ENCODE measurements at places on chromosomes 16 and 17.

- DNase-seq: no peak
Observed at GRCh38 chr16:3696425-3697218, 20.7 kb downstream of the TRAP1 start.

GRCh38 chr17:18626152-18626870 lies 17.9 kb downstream of the TBC1D28 start:
- DNase-seq: no peak

DNA sequence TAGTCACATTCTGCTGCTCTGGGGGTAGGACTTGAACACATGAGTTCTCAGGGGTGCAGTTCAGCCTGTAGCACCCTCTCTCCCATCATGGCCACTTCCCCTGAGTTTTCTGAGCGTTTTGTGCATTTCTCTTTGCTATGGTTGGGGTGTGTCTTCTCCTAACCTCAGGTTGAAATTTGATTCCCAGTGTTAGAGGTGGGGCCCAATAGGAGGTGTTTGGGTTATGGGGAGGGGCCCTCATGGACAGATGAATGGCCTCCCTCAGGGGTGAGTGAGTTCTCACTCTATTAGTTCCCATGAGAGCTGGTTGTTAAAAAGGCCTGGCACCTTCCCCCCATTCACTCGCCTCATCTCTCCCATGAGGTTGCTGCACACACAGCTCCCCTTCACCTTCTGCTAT lies 101.1 kb downstream of the FOXL1 start:
- DNase-seq: no peak

DNA sequence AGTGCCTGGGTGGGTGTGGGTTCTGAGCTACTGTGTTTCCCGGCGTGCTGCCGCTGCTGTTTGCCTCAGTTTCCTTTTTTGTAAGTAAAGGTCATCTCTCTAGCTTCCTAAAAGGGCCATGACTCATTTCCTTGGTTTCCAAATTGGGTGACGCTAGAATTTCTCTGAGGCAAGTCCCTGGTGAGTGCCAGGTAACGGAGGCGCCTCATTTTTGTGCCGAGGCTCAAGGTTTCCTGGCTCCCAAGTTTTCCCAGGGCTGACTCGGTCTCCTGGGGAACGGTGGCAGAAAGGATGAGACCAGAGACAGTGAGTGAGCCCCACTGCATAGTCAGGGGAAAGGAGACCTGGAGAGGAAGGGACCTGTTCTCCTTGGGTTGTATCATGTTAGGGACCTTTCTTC lies 20.3 kb downstream of the MSI2 start:
- no peak for DNase-seq

- no peak for DNase-seq
Observed at GRCh38 chr17:2263183-2264066, 40.2 kb downstream of the SMG6 start.

- DNase-seq: peak; percentile 52
Observed at GRCh38 chr16:88437367-88437964, 15.6 kb upstream of the ZFPM1 start.

DNA sequence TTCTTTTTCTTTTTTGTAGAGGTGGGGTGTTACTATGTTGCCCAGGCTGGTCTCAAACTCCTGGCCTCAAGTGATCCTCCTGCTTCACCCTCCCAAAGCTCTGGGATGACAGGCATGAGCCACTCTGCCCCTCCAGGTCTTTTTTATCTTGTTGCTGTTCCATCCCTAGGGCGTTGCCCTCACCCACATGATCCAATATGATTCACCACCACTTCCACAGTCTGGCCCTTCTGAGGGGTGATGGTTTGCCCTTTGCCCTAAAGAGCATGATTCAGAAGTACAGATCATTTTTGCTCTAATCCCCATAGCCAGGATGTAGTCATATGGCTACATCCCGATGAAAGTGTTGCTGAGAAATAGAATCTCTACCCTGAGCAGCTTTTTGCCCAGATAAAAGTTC lies 18.8 kb downstream of the STX4 start:
- DNase-seq: no peak

DNA sequence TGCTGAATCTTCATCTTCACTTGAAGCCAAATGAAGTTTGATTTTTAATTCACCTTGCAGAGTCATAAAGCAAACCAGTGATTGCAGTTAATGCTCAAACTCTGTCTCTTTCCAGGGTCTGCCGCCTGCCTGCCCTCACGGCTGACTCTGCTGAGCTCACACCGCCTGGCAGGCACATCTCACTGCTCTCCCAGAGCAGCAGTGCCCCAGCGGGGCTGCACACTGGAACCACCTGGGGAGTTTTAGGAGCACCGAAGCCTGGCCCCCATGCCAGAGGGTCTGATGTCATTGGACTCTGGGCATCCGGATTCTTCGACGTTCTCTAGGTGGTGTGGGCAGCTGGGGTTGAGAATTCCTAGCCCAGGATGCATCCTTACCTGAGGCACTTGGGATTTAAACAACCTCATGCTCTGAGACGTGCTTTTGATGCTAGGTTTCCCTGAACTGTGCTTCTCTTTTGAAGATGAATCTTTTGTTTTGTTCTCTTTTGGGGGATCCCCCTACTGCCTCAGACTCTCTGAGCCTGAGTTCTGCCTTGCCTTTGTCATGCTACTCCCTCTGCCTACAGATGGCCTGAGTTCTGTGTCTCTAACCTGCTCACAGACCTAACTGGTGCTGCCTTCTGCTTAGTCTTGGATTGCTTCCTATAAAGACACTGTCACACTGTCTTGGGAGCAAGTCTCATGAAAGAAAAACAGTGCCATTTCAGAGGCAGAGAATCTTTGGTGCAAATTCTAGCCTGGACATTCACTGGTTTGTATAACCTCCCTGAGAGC lies 438.1 kb upstream of the CCL2 start:
- no peak for DNase-seq

- no peak for DNase-seq
Observed at GRCh38 chr17:41785091-41785858, 1.2 kb downstream of the JUP start.

- no peak for DNase-seq
Observed at GRCh38 chr16:55622930-55623561, 32.7 kb upstream of the SLC6A2 start.

DNA sequence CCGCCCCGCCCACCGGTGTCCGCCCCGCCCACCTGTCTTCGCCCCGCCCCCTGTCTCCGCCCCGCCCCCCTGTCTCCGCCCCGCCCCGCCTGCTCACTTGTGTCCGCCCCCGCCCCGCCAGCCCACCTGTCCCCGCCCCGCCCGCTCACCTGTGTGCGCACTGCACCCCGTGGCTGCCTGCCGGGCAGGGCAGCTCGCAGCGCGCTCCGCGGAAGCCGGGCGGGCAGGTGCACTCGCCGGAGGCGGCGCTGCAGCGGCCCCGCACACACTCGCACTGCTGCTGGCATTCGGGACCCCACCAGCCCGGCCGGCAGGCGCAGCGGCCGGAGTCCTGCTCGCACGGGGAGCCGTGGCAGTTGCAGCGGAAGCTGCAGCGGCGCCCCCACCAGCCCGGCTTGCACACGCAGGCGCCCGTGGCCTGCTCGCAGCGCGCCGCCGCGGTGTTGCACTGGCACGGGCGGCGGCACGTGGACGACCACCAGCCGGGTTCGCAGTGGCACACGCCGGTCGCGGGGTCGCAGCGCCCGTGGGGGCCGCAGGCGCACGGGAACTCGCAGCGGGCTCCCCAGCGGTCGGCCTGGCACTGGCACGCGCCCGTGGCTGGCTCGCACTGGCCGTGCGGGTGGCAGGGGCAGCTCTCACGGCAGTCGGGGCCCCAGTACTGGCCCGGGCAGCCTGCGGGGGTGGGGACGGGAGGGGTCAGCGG lies 2.1 kb downstream of the SCARF1 start:
- DNase-seq: peak; percentile 72

- no peak for DNase-seq
Observed at GRCh38 chr17:45813048-45813725, 29.1 kb downstream of the CRHR1 start.

- DNase-seq: peak; percentile 83
Observed at GRCh38 chr17:38967290-38967738, at the start of gene FBXO47. Gene FBXO47, minus strand, starts transcription at chr17:38967403. Its CDS starts 4,378 bp downstream, at chr17:38963025.

- no peak for DNase-seq
Observed at GRCh38 chr17:29664743-29665480, 42.2 kb upstream of the CORO6 start.

DNA sequence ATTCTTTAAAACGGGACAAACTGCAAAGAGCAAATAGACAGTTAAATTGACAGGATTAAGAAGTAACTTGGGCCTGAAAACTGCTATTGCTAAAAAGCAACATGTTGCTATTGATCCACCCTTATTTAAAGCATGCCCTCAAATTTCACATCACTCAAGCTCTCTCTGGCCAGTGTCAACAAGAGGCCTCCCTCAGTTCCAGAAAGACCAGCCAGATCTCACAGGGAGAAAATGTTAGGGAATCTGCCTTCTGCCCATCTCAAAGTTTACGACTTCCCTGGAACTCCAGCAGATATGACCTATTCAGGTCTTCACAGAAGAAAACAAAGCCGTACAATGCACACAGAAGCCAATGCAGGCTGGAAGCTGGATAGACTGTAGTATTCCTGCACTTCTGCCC lies 8.9 kb downstream of the CFAP20 start:
- DNase-seq: no peak

GRCh38 chr17:34099859-34100515 lies 155.1 kb upstream of the CCL2 start:
- no peak for DNase-seq

DNA sequence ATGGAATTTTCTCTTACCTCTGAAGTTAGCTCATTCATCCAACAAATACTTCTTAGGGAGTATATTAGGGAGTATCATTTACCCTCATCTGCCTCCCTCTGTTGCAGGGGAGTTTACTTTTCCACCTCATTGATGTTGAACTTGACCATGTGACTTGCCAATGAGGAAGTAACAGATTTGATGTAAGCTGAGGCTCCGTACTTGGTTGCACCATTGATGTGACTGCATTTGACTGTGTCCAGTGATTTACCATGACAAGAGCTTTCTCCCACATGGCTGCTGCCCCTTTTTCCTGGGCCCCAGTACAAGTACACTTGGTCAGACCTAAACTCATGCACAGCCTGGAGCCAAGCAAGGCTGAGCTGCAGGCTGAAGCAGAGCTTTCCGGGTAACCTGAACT lies 81.6 kb upstream of the HS3ST2 start:
- DNase-seq: no peak

- no peak for DNase-seq
Observed at GRCh38 chr16:48165961-48166578, 10.3 kb upstream of the ABCC12 start.

DNA sequence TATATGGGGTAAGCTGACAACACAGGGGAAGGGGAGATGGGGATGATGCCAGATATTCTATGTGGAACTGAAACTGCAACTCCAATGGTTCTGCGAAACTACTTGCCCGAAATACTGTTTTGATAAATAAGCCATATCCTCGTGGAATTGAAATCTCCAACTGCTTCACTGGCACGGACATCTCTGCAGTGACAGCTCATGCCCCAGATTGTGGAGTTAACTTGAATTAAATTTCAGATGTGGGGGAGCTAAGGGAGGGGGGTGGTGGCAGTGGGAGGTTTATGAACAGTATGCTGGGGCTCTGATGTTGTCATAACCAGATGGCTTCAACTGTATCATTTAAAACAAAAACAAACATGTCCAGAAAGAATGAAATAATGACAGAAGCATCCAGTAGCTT lies 21.8 kb downstream of the NXPH3 start:
- no peak for DNase-seq

GRCh38 chr17:46049656-46050055 lies 50.6 kb downstream of the STH start:
- no peak for DNase-seq

GRCh38 chr16:50368410-50369132 lies at the start of gene BRD7:
Gene BRD7, minus strand, starts transcription at chr16:50368988. Its CDS starts 214 bp downstream, at chr16:50368774.
- DNase-seq: peak; percentile 58

- no peak for DNase-seq
Observed at GRCh38 chr17:80649672-80650330, 105.2 kb downstream of the RPTOR start.

GRCh38 chr17:4576729-4577322 lies 7.5 kb upstream of the SMTNL2 start:
- DNase-seq: no peak

- DNase-seq: no peak
Observed at GRCh38 chr16:56415875-56416274, 9.5 kb downstream of the AMFR start.

GRCh38 chr17:30243002-30243401 lies 7.5 kb upstream of the SLC6A4 start:
- DNase-seq: no peak

- DNase-seq: no peak
Observed at GRCh38 chr17:3946711-3947235, 17.5 kb downstream of the ATP2A3 start.

DNA sequence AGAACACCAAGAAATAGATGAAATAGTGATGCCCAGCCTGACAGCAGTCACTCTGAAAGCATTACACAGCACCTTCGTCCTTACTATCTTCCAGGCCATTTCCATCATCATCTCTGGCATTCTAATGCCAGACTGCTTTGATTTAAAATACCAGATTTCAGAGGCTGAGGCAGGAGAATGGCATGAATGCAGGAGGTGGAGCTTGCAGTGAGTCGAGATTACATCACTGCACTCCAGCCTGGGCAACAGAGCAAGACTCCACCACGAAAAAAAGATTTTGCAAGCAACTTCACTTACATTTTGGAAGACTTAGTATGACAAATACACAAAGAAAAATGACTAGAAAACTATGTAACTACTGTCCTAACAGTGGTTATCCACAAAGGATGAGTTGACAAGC lies 244.0 kb downstream of the CPPED1 start:
- no peak for DNase-seq
